Thymus (tissue), 14 donors: ENCODE measurements at places on chromosomes 7 and 10.

DNA sequence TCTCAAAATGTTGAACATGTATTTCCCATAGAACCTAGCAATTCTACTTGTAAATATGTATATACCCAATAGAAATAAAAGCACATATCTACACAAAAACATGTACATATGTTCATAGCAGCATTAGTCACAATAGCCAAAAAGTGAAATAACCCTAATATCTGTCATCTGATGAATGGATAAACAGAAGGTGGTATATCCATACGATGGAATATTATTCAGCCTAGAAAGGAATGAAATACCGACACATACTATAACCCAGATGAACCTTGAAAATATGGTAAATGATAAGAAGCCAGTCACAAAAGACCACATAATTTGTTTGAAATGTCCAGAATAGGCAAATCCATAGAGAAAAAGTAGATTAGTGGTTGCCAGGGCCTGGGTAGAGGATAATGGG is 87.9 kb downstream of the MCU start:
- no peak for DNase-seq

DNA sequence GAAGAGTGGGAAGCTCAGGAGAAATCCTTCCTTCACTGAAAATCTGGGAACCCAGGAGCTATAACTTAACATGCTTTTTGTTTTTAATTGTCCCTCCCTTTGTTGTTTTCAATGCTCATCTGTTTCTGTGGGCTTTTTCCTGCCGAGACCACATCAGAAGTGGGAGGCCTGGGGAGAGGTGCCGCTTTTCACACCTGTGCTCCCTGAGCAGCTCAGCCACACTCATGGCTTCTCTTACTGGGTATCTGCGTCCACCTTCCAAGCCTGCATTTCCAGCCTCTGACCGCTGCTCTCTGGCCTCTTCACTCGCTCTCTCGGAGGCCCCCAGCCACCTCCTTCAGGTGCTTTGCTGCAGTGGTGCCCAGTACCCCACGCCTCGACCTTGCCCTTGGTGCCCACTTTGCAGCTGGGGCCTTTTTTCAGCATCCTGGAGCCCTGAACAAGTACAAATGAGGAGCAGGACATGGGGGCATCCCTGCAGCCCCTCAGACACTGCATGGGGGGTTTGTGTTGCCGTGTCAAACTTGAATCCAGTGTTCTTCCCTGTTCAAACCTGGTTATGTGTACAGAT is 9.9 kb downstream of the C7orf57 start:
- DNase-seq: peak; percentile 35

GRCh38 chr10:24556750-24557742 is 166.6 kb downstream of the ARHGAP21 start:
- DNase-seq: peak; percentile 26

- no peak for DNase-seq
Measured at GRCh38 chr10:59881640-59882039, 24.7 kb downstream of the CCDC6 start.

GRCh38 chr7:33874943-33875342 is 30.4 kb upstream of the BMPER start:
- no peak for DNase-seq
